Iris pigment epithelial cell (primary cell): ENCODE measurements at places on chromosomes 1 and 21.
A peak's percentile ranks its signal among the peaks of the same experiment; 100 is the strongest.

GRCh38 chr1:211127166-211127565 is 6.8 kb downstream of the KCNH1 start:
- no peak for DNase-seq

DNA sequence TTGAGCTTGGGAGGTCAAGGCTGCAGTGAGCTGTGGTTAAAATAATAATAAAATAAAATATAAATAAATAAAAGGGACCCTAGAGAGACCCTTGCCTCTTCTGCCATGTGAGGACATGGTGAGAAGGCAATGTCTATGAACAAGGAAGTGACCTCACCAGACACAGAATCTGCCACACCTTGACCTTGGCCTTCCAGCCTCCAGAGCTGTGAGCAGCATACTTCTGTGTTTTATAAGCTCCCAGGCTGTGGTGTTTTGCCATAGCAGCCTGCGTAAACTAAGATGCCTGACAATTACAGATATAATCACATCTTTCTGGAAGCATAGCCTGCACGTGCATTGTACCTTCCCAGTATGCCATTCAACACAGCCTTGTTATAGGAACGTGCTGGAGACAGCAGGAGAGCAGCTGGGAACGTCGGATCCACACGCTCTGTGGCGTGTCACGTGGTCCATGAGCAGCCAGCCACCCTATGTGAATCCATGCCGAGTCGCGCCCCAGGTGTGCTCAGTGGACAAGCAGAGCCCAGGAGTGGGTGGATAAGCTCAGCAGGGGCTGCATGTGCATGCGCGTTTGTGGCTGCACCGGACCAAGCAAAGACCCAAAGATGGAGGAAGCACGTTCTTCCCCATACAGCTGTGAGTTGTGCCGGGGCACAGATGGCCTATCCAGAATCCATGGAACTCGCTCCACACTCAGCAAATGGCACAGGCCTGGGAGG is 17.8 kb downstream of the WNT9A start:
- no peak for DNase-seq

GRCh38 chr1:21804536-21804935 is 7.5 kb upstream of the LDLRAD2 start:
- DNase-seq = no peak

GRCh38 chr1:77373702-77374101 is 91.9 kb downstream of the AK5 start:
- no peak for DNase-seq

- no peak for DNase-seq
Observed at GRCh38 chr1:114107474-114108435, 45.9 kb downstream of the SYT6 start.

DNA sequence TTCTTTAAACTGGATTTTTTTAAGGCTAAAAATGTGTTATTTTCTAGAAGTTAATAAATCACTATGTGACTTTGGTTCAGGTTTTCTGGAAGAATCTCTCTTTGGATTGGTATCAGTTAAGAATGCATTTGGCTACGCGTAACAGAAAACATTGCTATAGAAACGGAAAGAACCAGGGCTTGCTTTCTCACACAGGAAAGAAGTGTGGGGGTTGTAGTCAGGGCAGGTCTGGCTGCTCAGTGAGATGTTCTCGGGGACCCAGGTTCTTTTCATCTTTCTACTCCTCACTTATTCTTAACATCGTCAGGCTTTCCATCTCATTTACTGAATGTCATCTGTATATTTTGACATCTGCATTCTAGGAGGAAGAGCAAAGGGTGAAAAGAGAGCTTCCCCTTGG is 191.4 kb downstream of the ZBTB18 start:
- peak; percentile 22 for DNase-seq

GRCh38 chr1:19922015-19922688 is 1.3 kb downstream of the PLA2G2E start:
- DNase-seq = no peak

- peak; percentile 34 for DNase-seq
Observed at GRCh38 chr1:25661043-25661815, 44.6 kb downstream of the MAN1C1 start.

DNA sequence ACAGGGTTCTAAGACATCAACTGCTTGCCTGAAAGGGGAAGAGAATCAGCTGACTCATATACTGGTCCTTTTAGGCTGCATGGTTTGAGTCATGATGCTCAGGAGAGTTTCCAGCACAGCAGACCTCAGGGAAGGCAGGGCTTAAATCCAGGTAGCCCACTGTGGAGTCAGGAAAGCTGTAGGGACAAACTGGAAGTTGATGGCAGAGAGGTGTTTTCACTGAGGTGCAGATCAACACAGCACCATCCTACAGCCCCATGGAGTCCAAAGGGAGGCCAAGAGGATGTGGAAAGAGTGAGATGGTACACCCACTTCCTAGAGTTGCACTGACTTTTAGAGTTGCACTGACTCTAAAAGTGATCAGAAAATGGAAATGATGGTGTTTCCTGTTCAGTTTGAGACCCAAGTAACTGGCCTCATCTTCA is 252.4 kb upstream of the DUSP10 start:
- DNase-seq = peak; percentile 58

- no peak for DNase-seq
Observed at GRCh38 chr1:52189898-52190480, 48.1 kb downstream of the ZFYVE9 start.

- DNase-seq = peak; percentile 29
Observed at GRCh38 chr1:20903437-20903836, 116.3 kb upstream of the HP1BP3 start.

DNA sequence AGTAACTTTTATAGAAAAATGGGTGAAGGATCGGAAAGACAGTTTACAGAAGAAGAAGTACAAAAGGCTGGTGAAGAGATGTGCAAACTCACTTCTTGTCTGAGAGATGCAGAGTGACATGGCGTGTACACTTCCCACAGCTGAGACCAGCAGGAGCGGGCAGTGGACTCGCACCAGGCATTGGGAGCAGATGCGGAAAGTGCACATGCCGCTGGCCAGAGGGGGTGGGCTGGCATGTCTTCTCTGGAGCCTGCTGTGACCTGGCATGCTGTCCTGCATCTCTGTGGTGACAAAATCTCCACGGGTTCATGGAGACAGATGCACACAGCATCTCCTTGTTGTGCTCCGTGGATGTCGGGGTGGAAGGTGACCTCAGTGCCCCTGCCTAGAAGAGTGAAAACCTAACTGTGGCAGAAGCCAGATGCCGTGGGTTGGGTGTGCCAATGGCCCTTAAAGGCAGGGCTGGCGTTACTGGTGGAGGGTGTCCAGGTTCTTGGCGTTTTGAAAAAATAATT is 128.6 kb upstream of the COL6A1 start:
- no peak for DNase-seq
